ENCODE measurements at places on chromosomes 11 and 22. TPM values are rescaled to one million over a fixed set of nuclear protein-coding genes. Genes with fewer than 3 reads are reported as not detected.

The CRYBB2 gene
- total RNA-seq: not detected

The APOBEC3A gene
- total RNA-seq: 0.41 TPM

GRCh38 chr22:46661221-46661851, 41.1 kb downstream of the GRAMD4 start:
- peaks cover 60% of the 10 kb centered on the region for H3K4me1 ChIP-seq
- no peaks in the 10 kb centered on the region for H3K27me3 ChIP-seq
- H3K4me3 ChIP-seq: no peak overlapping the region

DNA sequence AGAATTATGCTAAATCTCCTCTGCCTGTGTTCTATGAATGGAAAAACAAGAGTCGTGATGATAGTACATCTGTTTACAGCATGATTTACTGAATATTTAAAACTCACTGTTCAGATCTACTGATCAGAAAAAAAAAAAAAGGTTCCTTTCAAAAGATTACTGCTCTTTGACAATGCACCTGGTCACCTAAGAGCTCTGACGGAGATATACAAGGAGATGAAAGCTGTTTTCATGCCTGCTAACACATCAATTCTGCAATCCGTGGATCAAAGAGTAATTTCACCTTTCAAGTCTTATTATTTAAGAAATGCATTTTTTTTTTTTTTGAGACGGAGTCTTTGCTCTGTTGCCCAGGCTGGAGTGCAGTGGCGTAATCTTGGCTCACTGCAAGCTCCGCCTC, 30.7 kb downstream of the CLTCL1 start:
- H3K4me1 ChIP-seq: peaks cover 16% of the 10 kb centered on the region
- H3K27ac ChIP-seq: no peak overlapping the region
- DNase-seq: no peak
- peaks cover 3% of the 10 kb centered on the region for H3K36me3 ChIP-seq
- H3K4me3 ChIP-seq: no peak overlapping the region

GRCh38 chr11:22467248-22467647, 129.1 kb downstream of the SLC17A6 start:
- H3K27ac ChIP-seq: no peak overlapping the region
- H3K4me3 ChIP-seq: no peak overlapping the region
- H3K27me3 ChIP-seq: peaks cover 13% of the 10 kb centered on the region

DNA sequence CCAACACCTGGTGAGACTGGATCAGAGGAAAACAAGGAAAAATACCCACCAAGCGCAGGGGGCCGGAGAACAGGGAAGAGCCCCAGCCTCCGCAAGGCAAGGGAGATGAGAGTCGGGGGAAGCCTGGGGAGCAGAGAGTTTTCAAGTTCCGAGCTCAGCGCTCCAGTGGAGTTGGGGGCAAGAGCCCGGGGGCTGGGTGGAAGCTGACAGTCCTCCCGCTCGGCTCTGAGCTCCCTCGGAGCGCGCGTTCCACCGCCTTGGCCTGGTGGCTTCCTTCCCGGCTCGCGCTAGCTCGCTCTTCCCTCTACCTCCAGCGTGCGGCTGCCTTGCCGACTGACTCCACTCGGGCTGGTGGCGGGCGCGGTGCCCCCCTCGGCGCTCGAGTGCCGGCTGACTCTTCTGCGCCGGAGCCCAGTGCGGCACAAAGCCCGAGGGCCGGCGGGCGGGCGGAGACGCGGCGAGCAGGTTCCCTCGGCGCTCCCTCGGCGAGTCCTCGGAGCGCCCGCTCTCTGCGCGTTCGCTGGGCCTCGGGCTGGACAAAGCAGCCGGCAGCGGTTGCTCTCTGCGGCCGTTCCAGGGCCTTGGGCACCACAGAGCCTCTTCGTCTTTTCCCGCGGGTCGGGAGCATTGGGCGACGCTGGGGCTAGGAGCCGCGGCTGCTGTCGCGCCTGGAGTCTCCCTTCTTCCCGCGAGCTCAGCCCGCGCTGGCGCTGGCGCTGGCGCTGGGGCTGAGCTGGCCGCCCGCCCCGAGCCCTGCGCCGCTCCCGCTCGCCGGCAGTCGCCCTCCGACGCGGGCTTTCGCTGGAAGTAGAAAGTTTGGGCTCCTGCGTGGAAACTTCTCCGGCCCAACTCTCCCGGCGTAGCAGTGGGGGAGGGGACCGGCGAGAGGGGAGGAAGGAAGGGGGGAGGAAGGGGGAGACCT, 1.0 kb downstream of the PAX6 start:
- H3K36me3 ChIP-seq: no peaks in the 10 kb centered on the region
- DNase-seq: no peak
- no peak overlapping the region for H3K27ac ChIP-seq

GRCh38 chr11:119108857-119109221, 1.7 kb downstream of the C2CD2L start:
- H3K36me3 ChIP-seq: peaks cover 40% of the 10 kb centered on the region
- H3K4me3 ChIP-seq: peak overlapping the region; percentile 99
- no peaks in the 10 kb centered on the region for H3K27me3 ChIP-seq
- H3K4me1 ChIP-seq: peaks cover 34% of the 10 kb centered on the region
- no peak overlapping the region for H3K27ac ChIP-seq

GRCh38 chr11:88326099-88326498, 11.4 kb downstream of the CTSC start:
- H3K36me3 ChIP-seq: no peaks in the 10 kb centered on the region
- no peaks in the 10 kb centered on the region for H3K4me1 ChIP-seq
- no peak overlapping the region for H3K4me3 ChIP-seq
- no peaks in the 10 kb centered on the region for H3K27me3 ChIP-seq
- H3K27ac ChIP-seq: no peak overlapping the region

DNA sequence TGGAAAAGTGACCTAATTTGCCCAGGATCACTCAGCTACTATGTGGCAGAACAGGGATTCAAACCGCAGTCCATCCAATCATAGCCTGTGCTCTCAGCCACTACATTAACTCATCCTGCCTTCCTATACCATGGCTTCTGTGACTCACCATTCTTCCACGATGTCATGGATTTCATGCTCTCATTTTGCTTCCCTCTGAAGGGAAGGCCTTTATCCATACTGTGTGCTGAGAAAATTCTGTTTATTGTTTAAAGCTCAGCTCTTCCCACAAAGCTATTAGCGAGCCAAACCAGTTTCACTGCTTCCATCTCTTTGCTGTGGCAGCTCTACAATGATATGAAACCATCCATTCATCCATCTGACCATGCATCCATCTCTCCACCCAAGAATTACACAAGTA, 289.9 kb downstream of the TENM4 start:
- DNase-seq: no peak
- peaks cover 6% of the 10 kb centered on the region for H3K27me3 ChIP-seq
- no peaks in the 10 kb centered on the region for H3K4me1 ChIP-seq
- H3K4me3 ChIP-seq: no peak overlapping the region

- no peak overlapping the region for H3K4me3 ChIP-seq
- no peaks in the 10 kb centered on the region for H3K27me3 ChIP-seq
- H3K4me1 ChIP-seq: no peaks in the 10 kb centered on the region
- H3K36me3 ChIP-seq: no peaks in the 10 kb centered on the region
- no peak overlapping the region for H3K27ac ChIP-seq
These were observed 87.9 kb upstream of the PLET1 start for GRCh38 chr11:112348480-112349029.
